ENCODE measurements at places on chromosomes 12 and 14. TPM values are rescaled to one million over a fixed set of nuclear protein-coding genes. Genes with fewer than 3 reads are reported as not detected.

- peaks cover 98% of the 10 kb centered on the region for H3K4me1 ChIP-seq
- no peaks in the 10 kb centered on the region for H3K36me3 ChIP-seq
- no peak overlapping the region for H3K4me3 ChIP-seq
- no peak for DNase-seq
- no peaks in the 10 kb centered on the region for H3K27me3 ChIP-seq
- H3K27ac ChIP-seq: peak overlapping the region; percentile 46
These were observed 20.7 kb downstream of the DICER1 start for GRCh38 chr14:95136631-95137030.

DNA sequence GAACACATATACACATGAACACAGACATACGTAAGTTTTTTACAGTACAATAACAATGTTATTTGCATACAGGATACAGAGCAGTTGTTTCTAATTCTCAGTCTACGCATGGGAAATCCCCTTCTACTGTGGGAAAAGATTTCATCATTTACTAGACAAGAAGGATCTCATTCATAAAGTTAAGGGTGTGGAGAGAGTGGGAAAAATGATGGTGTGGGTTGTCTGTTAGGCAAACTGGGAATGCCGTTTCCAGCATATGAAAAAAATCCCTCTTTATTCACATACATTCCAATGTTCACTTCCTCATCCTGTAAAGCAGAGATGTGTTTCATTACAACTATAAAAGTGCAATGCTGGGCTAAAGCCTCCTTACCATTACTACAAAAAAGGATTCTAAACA is 120.9 kb downstream of the SINHCAF start:
- H3K27ac ChIP-seq: no peak overlapping the region
- H3K36me3 ChIP-seq: no peaks in the 10 kb centered on the region
- H3K27me3 ChIP-seq: no peaks in the 10 kb centered on the region
- no peak overlapping the region for H3K4me3 ChIP-seq
- DNase-seq: no peak

CYP27B1 gene
- total RNA-seq: not detected

B4GALNT3 gene
- 14.1 TPM for total RNA-seq
